Gastroesophageal sphincter (tissue), 4 donors: ENCODE measurements at places on chromosomes 12 and 14. TPM values are rescaled to one million over a fixed set of nuclear protein-coding genes. Genes with fewer than 3 reads are reported as not detected.

Gene SUSD6
- 39.2 TPM for total RNA-seq

DNA sequence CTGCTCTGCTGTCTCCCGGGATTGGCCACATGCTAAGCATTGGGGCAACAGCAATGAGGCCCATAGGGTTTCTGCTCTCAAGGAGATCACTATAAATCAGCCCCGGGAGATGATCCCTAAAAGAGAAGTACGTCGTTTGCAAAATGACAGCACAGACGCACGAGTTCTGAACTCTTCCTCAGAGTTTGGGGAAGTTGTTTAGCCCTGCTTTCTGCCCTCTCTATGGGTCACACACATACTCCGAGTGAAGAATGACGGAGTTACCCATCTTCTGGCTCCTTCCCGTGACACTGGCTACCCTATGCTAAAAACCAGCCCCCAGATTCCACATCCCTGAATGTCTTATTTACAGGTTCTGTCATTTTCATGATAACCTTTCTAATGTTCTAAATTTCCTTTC is 258.0 kb upstream of the PLEKHG7 start:
- ATAC-seq = peak; percentile 58

DNA sequence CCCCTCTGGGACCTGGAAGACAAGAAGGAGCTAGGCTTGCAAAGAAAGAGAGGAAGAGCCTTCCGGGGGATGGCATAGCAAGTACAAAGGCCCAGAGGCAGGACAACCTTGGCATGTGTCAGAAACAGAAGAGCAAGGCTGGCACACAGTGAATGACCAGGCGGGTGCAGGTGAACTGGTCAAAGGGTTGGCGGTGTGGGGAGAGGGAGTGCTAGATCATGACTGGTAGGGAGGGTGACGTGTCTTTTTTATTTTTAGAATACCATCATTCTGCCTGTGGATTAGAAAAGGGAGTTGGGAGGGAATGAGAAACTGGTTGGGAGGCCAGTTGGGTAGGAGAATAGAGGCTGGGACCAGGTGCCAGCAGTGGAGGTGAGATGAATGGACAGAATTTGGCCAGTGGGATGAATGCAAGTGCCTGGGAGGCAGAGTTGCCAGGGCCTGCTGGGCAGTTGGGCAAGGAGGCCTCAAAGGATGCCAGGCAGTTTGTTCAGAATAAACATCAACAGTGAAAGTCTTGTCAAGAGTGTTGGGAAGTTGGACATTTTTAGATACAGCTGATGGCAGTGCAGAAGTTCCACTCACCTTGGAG is 168.3 kb downstream of the CACNA1C start:
- ATAC-seq = no peak

Gene IGFBP6
- 818 TPM for total RNA-seq

GRCh38 chr12:74401966-74402365 is 135.7 kb upstream of the ATXN7L3B start:
- no peak for ATAC-seq

- no peak for ATAC-seq
These were observed 150.8 kb downstream of the TTC8 start for GRCh38 chr14:88975043-88975830.

GRCh38 chr12:26269562-26270284 is 74.3 kb downstream of the SSPN start:
- no peak for ATAC-seq

DNA sequence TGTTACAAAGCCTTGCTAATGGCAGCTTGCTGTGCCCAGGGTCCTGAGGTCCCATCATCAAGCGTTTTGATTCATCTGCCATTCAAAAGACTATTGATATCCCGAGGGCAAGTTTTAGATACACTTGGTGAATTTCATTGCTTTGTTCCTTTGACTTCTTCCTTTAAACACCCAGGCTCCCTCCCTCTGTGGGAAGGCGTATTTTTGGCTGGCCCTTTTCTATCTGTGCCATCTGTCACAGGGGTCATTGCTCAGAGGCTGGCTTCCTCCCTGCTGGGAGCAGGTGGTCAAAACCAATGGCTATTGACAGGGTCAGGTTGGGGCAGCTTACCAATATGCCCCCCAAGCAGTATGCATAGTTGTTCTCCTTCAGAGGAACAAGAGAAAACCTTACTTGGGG is 40.0 kb downstream of the SCN8A start:
- ATAC-seq = no peak

Gene NR1H4
- total RNA-seq = not detected
